ENCODE measurements at places on chromosomes 3 and 15.

DNA sequence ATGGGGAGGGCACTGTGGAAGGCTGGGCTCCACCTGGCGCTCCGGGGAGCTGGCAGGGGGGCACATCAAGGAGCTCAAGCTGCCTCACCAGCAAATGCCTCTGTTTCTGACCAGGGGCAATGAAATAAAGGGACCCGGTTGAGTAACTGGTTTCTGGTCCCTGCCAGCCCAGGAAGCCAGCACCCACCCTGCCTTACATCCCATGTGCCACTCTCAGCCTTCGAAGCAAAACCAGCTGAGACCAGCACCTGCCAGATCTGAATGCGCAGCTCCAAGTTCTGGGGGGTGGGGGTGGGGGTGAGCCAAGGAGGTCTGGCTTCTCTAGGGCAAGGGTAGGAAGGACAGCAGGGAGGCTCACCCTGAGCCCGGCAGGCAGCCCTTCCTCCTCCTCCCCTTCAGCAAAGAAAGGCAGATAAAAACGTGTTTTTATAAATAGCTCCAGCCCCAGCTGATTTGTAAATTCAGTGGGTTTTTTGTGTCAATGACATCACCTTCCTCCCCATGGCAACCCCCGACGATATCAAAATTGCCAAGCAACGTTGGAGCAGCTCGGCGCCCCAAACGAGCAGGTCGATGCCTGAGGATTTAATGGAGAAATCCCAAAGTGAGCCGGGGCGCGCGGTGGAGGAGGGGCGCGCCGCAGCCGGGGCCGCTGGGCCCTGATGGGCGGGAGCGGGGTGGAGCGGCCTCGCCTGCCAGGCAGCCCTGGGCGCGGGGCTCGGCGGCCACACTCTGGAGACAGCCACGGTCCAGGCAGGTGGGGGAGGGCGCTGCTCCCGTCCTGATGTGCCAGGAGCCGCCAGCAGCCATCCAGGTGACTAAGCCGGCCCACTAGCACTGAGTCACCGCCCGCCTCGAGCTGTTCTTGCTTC lies at the start of gene PAK6:
PAK6 (plus strand) TSS at position 532 of the 872 bp plus-strand sequence. CDS start 25,723 bp downstream, outside the sequence.
- no peak for DNase-seq

GRCh38 chr3:180229113-180229512 lies 192.4 kb upstream of the PEX5L start:
- DNase-seq, result no peak

DNA sequence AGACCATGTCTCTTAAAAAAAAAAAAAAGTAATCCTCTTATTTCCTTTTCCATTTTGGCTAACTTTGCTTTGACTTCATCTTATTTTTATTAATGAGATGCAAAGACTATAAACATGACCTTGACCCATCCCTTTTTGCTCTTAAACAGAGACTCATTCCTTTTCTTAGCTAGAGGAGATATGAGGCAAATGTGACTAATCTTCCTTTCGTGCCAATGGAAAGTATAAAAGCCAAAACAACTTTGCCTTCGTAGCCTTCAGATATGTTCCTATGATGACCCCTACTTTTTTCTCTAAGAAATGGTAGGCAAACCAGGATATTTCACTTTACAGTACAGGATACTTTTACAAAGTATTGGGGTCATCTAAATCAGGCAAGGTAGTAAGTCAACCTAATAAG lies 36.9 kb upstream of the GOLGB1 start:
- DNase-seq, result no peak

- DNase-seq, result no peak
These were observed 225.0 kb upstream of the PROK2 start for GRCh38 chr3:72009851-72010443.

DNA sequence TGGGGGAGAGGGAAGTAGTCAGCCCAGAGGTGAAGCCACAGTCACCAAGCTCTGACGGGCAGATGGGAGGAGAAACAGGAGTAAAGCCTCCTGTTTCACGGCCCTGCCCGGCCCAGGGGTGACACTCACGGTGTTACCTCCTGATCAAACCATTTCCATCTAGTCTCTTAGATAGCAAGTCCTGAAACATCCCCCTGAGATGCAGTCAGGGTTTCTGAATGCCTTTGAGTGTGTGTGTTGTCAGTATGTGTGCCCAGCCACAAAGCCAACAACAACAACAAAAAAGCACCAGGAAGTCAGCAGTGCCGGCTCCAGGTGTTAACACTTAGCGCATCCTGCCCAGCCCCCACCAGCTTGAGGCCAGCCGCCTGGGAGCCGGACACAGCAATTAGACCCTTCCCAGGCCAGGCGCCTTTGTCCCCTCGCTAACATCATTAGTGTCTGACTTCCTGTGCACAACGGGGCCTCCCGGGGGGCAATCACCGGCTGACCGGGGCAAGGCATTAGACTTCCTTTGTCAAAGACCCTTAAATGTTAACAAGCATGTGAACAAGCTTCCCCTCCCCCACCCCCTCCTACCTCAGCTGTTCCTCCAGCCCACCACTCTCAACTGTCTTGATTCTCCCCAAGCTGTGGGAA lies 34.5 kb downstream of the IL17RD start:
- DNase-seq, result no peak

DNA sequence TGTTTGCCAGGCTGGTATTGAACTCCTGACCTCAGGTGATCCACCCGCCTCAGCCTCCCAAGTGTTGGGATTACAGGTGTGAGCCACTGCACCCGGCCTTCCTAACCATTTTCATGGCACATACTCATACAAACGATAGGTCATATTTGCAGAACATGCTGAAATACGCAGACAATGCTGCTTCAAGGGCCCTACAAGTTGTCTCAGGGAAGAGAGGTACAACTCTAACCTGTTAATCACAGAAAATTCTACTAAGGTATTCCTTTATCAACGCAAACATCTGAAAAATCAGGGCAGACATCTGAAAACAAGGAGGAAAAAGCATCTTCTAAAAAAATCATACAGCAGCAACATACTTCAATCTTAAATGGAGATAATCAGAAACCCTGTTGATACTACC lies 39.9 kb downstream of the RAF1 start:
- no peak for DNase-seq

GRCh38 chr3:29887451-29887850 lies 606.6 kb downstream of the RBMS3 start:
- DNase-seq, result no peak

GRCh38 chr3:194782698-194783404 lies 97.2 kb downstream of the FAM43A start:
- no peak for DNase-seq

- no peak for DNase-seq
These were observed 21.1 kb upstream of the HCLS1 start for GRCh38 chr3:121681792-121682191.

DNA sequence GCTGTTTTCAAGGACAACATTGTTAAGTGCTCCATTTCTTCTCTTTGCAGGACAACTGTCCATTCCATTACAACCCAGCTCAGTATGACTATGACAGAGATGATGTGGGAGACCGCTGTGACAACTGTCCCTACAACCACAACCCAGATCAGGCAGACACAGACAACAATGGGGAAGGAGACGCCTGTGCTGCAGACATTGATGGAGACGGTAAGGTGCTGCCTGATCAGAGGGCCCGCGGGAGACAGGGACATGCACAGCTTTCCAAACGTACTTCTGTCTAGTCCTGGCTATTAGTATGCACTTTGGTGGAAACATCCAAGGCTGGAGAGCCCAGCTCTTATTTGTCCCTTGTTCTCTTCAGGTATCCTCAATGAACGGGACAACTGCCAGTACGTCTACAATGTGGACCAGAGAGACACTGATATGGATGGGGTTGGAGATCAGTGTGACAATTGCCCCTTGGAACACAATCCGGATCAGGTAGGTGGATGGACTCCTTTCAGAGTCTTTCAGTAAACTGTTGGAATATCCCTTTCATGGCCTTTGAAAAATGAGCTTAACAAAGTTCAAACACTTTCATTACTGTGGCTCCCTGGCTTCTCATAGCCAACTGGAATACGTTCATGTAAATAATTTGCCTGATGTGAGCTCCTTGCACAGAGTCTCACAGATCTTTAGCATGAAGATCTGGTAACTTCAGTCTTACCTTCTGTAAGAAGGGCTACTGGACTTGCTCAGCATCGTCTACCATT lies 10.4 kb downstream of the THBS1 start:
- DNase-seq, result no peak

DNA sequence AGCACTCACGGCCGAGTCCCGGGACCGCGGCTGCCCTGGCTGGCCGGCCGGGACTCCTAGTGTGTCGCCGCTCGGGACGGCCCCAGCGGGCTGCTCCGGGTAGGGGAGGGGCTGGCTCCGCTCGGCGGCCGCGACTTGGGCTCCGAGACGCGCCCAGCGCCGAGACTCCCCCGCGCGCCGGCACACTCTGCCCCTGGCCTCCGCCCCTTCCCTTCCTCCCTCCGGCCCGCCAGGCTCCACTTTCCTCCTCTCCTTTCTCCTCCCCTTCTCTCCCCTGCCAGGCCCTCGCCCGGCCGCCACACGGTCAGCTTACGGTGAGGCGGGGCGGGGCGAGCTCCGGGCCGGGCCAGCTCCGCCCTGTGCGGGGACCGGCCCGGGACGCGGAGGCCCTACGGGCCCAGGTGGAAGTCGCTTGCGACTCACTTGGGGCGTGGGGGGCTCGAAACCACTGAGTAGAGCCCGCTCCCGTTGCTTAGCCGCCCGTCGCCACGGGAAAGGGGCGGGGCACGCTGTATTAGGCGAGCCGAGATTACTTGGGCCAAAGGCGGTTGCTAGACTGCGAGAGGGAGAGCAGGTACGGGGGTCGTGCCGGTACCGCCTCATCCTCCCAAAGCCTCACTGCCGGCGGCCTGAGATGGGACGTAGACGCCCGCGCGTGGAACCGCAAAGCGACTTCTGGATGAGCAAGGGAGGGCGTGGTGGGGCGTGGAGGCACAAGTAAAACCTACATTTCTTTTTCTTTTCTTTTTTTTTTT lies at the start of gene ITGB5:
ITGB5 (minus strand) TSS at position 189 of the 755 bp plus-strand sequence. CDS start 365 bp downstream, outside the sequence.
- DNase-seq, result no peak

All from effector CD4-positive, alpha-beta T cell (primary cell).